SK-MEL-5 (cell line): ENCODE measurements at places on chromosomes 12 and 14. TPM values are rescaled to one million over a fixed set of nuclear protein-coding genes. Genes with fewer than 3 reads are reported as not detected.

PDE3A gene
- 29.0 and 30.5 TPM in 2 replicates for total RNA-seq

BEGAIN gene
- 5.3 and 10.0 TPM in 2 replicates for total RNA-seq

POTEG gene
- total RNA-seq: 0.21 and 0.35 TPM in 2 replicates

GRCh38 chr12:47186246-47186645 is 106.5 kb upstream of the AMIGO2 start:
- DNase-seq: no peak

DNA sequence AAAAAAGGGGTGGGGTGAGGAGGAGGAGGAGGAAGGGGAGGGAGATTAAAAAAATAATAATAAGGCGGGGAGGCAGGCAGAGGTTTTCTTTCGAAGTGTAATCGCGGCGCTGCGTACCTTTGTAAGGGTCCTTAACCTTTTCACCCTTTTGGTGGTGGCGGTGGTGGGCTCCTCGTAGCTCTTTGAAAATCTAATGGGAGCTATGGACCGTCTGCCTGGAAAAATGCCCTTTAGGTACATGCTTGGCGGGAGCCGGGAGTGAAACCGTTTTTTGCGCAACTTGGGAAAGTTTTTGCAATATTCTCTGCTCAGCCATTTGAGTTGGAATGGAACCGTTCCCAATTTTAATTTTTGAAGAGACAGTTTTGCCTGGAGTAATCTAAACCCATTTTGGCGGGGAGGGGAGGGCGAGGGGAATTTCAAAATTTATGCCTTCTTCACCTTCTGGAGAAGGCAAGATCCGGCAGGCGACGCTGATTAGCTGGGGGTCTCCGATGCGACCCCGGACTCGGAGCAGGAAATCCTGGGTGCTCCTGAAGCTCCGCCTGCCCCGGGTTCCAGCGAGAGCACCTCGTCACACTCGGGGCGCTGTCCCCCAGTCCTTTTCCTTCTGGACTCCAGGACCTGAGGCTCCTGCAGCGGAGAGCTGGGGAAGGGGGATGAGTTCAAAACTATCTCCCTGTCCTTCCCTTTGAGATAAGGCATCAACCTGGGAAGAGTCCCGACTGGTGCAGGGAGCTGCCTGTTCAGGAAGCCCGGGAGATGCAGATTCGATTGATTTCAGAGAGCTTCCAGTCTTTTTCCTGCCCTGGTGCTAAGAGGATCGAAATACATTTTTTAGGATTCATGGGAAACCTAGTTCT is 74.6 kb upstream of the TBX5 start:
- no peak for DNase-seq
